ENCODE measurements at places on chromosomes 5 and 9.
A peak's percentile ranks its signal among the peaks of the same experiment; 100 is the strongest.

DNA sequence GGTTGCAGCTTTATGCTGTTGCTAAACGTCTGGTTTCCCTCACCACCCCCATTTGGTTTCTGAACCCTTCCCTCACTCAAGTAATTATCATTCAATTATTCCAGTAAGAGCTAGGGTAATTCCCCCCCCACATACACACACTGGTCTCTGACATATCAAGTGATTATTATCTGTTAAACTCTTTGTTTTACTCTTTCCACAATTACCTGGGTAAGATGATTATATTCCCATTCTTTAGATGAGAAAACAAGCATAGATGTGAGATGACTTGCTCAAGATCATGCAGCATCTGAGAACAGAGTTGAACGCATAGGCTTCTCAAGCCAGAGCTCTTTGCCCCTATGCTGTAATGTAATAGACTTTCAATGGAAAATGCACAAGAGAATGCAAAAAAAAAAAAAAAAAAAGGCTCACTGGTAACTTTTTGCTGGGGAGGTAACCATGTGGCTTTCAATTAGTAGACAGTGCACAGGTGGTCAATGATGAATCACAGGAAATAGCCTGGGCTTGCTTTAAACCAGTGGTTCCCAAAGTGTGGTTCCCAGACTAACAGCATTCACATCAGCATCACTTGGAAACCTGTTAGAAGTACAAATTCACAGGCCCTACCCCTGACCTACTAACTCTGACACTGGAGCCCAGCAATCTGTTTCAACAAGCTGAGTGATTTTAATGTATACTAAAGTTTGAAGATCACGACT is 87.6 kb downstream of the PIK3R1 start:
- DNase-seq: peak; percentile 16

DNA sequence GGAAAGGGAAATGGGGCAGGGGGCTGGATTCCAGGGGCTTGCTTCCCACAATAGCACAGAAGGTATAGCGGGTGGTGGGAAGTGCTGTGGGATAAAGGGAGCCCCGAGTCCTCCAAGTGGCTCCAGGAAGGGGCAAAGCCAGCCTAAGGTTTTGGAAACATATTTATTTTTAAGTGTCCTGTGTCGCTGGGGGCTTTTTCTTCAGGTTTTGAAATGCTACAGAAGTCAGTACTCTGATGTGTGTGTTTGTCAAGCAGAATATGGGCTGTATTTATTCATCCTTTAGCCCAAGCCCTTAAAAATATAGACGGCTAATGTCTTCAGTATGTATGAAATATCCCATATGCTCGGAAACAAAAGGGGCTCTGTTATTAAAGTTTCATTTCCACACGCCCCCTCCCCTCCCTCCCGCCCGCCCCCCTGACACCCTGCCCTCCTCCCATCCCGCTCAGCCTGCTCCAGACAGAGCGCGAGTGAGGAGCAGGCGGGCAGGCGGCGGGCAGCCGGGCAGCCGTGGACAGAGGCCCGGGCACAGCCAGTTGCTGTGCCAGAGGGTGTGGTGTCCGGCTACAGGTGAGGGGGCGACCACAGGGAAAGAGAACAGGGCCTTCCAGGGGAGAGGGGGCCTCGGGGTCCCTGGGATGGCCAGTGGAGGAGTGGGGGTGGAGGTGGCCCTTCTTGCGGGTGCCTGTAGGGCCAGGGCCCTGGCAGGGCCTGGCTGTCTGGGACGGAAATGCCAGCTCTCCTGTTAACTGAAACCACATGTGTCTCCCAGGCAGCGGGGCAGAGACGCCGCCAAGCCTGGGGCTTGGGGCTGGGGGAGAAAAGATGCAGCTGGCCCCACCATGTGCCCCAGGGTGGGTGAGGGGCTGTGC is 39.6 kb upstream of the SYNPO start:
- DNase-seq: no peak

DNA sequence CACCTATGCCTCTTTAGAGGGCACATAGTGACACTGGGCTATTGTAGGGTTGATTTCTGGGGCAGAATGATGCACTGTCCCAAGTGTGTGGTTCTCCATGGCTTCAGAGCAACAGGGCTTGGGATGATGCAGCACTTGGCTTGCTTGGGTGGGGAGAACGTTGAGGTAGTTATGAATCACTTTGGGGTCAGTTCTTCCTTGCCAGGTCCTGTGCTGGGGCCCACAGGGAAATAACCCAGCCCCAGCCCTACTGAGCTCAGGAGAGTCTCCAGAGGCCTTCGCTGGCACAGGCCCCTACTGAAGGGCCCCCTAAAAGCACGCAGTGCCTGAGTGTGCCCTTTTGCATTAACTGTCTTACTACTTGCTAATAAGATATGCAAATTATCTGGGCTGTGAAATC is 24.2 kb downstream of the JADE2 start:
- no peak for DNase-seq

DNA sequence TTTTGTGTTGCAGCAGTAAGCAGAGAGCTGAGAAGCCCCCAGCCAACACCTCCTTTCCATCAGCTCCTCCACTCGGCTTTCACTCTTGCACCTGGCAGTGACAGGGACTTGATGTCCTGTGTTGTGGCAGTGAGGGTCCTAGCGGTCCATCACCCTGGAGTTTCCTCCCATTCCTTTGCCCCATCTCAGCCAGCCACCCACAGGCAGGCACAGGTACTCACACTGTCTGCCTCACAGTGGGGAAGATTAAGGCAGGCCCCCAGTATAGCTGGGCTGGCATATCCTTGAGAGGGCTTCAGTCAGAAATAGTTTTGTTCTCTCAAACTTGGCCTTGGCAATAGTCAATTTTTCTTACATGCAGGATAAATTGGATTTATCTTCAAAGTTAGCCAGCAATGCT is 362.7 kb downstream of the GADD45G start:
- DNase-seq: no peak

GRCh38 chr5:170296935-170297588 is 515 bp downstream of the LCP2 start:
- no peak for DNase-seq

- DNase-seq: no peak
These were observed 381.3 kb downstream of the DMRT2 start for GRCh38 chr9:1431461-1431860.

- DNase-seq: no peak
These were observed 51.9 kb upstream of the TBC1D9B start for GRCh38 chr5:179959641-179960040.

DNA sequence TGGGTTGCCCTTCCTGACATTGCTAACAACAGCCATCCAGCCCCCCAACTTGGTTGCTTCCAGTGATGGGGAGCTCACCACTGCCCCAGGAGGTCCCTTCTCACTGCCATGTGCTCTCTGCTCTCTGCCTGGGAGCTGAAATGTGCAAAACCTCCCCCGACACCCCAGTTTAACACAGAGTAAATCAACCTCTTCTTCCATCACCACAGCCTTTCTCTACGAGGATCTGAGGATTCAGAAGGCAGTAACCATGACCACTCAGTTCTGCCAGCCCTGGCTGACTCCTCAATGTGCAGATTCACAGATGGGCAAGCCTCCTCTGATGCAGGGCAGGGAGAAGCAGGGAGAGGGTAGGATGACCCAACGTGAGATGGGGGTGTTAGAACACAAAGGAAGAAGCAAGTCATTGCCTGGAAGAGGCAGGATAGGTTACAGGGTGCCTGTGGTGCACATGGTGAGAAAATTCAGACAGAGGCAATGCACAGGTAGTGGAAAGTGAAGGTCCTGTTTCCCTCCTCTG is 185.0 kb downstream of the DAB2IP start:
- DNase-seq: no peak

GRCh38 chr9:96554801-96555566 is 64.7 kb downstream of the CDC14B start:
- no peak for DNase-seq

DNA sequence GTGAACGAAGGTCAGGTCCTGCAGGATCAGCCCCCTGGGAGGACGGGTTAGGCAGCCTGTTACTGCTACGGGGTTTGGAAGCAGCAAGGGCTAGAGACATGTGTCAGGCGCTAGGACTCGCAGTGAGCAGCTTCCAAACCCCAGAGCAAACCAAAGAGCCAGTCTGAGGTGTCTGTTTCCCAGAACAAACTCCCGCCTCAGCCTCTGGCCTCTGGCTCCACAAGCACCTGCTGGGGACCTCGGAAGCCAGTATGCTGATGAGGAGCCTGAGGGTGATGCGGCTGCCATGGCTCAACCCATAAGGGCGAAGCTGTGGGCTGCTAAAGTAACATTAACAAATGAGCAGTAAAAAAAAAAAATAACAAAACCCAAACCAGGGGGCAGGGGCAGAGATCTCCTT is 35.0 kb downstream of the PRRT1B start:
- no peak for DNase-seq

DNA sequence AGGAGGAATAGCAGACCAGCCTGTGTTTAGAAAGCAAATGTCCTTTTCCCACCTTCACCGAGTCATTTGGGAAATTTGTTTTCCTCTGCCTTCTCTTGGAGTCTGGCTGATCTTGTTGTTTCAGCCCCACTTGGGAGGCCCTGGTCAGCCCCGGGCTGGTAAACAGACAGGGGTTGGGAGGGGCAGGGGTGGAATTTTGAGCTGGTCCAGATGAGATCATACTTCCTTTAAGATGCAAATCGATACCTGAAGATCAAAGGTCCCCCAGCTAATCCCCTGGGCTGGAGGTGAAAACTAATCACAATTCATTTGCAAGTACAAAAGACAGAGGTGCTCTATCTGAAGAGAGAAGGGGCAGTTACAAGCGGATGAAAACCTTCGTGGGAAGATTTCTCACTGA is 118.4 kb downstream of the PAPPA start:
- DNase-seq: no peak

GRCh38 chr5:155293605-155294178 is 280.1 kb downstream of the KIF4B start:
- no peak for DNase-seq

GRCh38 chr9:88812938-88813637 is 178.2 kb upstream of the S1PR3 start:
- no peak for DNase-seq

DNA sequence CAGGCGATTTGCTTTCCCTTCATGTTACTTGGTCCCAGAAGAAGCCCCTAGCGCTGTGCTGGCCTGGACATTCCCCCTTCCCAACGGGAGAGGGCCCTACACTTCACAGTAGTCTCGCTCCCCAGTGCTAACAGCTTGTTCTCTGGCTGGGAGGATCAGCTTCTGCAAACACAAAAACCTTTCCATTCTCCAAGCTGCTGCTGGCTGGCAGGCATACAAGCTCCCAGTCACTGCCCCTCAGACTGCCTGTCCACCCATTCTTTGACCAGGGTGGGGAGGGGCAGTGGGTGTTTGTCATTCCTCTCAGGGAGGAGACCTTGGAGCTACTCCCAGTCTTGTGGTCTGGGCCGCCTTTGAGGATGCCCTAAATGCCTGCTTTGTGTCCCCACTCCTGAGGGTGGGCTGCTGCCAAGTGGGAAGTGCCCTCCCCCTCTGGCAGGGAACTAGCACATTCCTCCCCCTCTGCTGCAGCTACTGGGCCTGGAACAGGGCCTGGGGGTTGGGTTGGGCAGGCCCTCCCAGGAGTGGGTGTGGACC is 20.8 kb downstream of the ENHO start:
- DNase-seq: no peak

GRCh38 chr5:63960646-63961045 is 1.6 kb downstream of the HTR1A start:
- no peak for DNase-seq

DNA sequence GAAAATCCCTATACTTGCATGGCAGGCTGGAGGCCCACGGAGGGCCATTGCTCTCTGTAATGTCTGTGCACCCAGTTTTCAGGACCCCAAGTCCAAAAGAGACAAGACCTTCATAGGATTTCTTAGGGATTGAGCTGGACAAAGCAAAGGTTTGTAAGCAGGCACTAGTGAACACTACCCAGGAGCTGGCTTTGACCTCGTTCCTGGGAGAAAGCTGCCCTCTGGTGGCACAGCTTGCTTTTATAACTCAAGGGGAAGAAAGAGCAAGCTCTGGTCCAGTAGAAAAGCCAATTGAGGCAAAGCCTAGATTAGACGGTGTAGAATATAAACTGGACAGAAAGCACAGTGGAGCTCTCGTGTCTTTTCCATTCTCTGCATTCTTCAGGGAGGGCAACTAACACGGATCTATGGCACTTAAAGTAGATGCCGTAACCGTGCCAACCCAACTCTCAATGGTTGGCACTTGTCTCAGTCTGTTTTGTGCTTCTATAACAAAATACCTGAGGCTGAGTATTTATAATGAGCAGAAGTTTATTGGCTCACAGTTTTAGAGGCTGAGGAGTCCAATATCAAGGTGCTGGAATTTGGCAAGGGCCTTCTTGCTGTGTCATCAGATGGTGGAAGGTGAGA is 7.9 kb downstream of the GABRP start:
- peak; percentile 4 for DNase-seq

DNA sequence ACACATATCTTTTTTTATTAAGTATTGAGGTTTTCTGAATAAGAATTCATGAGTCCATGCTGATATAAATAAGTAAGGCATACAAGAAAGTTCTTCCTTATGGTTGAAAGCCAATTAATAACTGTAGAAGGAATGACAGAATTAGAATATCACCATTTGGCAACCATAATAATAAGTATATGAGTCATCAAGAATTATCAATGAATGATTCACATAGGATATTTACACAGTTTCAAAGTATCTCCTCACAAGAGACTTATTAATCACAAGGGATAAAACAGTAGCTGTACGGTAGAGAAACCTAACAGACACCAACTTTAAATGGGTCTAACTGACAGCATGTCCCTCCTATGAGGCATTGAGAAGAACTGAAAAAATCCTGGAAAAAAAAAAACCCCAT is 161.6 kb downstream of the NR3C1 start:
- DNase-seq: no peak

DNA sequence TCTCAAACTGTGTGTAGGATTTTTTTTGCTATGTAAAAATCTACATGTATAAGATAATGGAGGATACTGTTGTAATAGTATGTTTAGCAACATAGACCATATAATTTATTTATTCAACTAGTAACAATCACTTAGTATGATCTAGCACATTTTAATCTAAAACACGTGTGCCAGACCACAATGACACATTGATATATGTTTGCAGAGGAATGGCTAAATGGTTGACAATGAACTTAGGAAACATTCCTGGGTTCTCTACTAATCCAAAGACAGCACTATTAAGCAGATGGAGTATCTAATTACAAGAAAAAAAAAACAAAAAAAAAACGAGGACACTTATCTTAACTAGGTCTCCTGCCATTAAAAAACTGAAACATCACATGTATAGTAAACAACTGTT is 261.7 kb upstream of the PAPPA start:
- no peak for DNase-seq

- DNase-seq: no peak
These were observed 278.0 kb upstream of the ADCY2 start for GRCh38 chr5:7117961-7118360.

DNA sequence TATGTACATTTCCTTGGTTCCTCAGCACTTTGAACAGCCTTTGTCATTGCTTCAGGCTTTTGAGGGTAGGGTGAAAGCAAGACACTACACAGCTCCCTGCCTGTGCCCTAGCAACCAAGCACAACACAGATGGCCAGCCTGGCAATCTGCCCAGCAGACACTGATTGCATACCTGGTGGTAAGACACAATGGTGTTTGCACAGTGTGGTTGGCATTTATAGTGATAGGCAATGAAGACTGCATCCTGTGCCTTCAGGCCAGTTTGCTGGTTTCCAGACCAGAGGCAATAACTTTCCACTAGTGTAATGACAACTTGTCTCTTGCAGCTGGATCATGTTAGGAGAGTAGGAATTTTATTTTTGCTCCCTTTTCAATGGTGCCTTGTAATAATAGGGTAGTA is 144.5 kb upstream of the TNC start:
- no peak for DNase-seq

GRCh38 chr5:95777441-95777840 is 45.1 kb downstream of the GLRX start:
- DNase-seq: no peak

Data from stimulated activated CD4-positive, alpha-beta T cell treated with anti-CD3 and anti-CD28 coated beads, Interleukin-4, amount 100 ng/mL, for 48 hours (primary cell).